ENCODE measurements at places on chromosomes 5 and 9. TPM values are rescaled to one million over a fixed set of nuclear protein-coding genes. Genes with fewer than 3 reads are reported as not detected.

Gene SHROOM1
- 8.6 TPM for total RNA-seq

Gene GPR150
- total RNA-seq = 0.66 TPM

Gene NRARP
- 0.29 TPM for total RNA-seq

Gene IFNA1
- not detected for total RNA-seq

Gene PLEKHG4B
- under 0.01 TPM for total RNA-seq

Gene MATR3
- 196 TPM for total RNA-seq

Gene CDC20B
- total RNA-seq = under 0.01 TPM

Gene FBXW5
- total RNA-seq = 239 TPM

Gene ADAMTSL1
- 93.5 TPM for total RNA-seq

Gene POLR3G
- 6.9 TPM for total RNA-seq

Gene PAEP
- not detected for total RNA-seq

Gene NEUROG1
- not detected for total RNA-seq

Gene CDX1
- total RNA-seq = 0.17 TPM

Gene PCDHAC2
- under 0.01 TPM for total RNA-seq

Gene PCDHB14
- 1.2 TPM for total RNA-seq

Gene GLRA1
- not detected for total RNA-seq

Gene GABRG2
- not detected for total RNA-seq

Gene TAS2R1
- total RNA-seq = not detected

Gene IFNK
- total RNA-seq = not detected

Gene FOXD4
- total RNA-seq = 0.17 TPM

Gene PCSK1
- 0.15 TPM for total RNA-seq

Gene SH3GL2
- 0.15 TPM for total RNA-seq

Gene IFNA2
- not detected for total RNA-seq

Gene GRIN3A
- not detected for total RNA-seq

Gene C9orf50
- total RNA-seq = 0.44 TPM

Gene SPINK9
- not detected for total RNA-seq

Gene ACTBL2
- total RNA-seq = not detected

Measured in smooth muscle cell of trachea (primary cell).